ENCODE measurements at places on chromosomes 4 and X. TPM values are rescaled to one million over a fixed set of nuclear protein-coding genes. Genes with fewer than 3 reads are reported as not detected.

Gene PCSK1N
- 1.4 TPM for total RNA-seq

Gene DIPK2B
- not detected for total RNA-seq

Gene GYPB
- total RNA-seq = not detected

Gene REPS2
- not detected for total RNA-seq

Gene CT45A5
- not detected for total RNA-seq
